Adrenal gland (tissue), 19 donors: ENCODE measurements at places on chromosomes 3 and 15. TPM values are rescaled to one million over a fixed set of nuclear protein-coding genes. Genes with fewer than 3 reads are reported as not detected.

- no peaks in the 10 kb centered on the region for H3K27me3 ChIP-seq
- H3K27ac ChIP-seq, result peak overlapping the region; percentile 93
- H3K4me1 ChIP-seq, result peaks cover 43% of the 10 kb centered on the region
- DNase-seq, result no peak
These were observed 612 bp downstream of the UBA5 start for GRCh38 chr3:132660811-132661070.

The SCAMP5 gene
- 28.7 TPM for total RNA-seq

The MTHFS gene
- total RNA-seq, result 59.3 TPM

DNA sequence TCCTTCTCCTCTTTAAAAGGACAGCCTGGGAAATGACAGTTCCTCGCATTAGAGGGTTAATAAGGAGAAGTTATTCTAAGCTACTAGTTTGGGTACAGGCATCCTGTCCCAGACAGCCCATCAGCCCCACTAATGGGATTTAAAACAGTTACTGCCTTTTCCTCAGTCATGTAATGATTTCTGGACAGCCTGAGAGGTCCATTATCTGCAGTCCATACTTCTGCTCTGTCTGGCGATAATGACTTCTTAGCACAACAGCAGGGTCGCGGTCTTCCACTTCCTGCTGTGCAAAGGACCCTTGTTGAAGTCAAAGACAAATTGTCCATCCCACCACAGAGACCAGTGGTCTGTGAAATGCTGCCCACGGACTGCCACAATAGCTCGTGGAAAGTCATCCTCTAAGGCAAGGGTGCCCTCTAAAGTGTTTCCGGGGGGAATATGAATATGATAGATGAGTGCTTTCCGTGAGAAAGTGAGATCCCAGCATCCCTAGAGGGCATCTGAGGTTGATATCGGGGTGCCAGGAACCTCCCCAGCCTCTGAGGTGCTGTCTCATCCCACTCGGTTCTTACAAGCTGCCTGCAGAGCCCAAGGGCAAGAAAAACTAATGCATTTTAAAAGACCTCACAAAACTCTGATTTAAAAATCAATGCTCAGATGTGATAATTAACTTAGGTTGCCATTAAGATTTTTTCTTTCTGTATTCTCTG is 100.7 kb downstream of the SHOX2 start:
- no peaks in the 10 kb centered on the region for H3K36me3 ChIP-seq
- H3K27me3 ChIP-seq, result no peaks in the 10 kb centered on the region
- DNase-seq, result no peak
- H3K4me1 ChIP-seq, result no peaks in the 10 kb centered on the region
- H3K4me3 ChIP-seq, result no peak overlapping the region
- no peak overlapping the region for H3K27ac ChIP-seq

The GOLGA8G gene
- not detected for total RNA-seq

DNA sequence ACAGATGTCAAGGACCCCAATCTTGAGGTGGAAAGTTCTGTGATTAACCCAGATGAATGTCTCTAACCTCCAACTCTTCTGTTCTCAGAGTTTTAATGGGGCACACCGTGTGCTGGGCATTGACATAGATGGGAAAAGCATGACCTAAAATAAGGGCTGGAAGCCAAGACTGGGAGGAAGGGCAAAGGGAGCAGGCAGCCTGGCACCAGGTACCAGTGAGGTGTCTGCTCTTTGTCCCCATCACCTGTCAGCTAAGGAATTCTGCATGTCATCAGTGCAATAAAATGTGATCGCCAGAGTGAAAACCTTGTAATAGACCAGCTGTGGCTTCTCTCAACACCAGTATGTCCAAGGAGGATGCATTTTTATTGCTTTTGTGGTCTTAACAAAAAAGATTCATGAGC is 143.5 kb upstream of the TPM1 start:
- no peak overlapping the region for H3K4me3 ChIP-seq
- no peaks in the 10 kb centered on the region for H3K36me3 ChIP-seq
- H3K27me3 ChIP-seq, result no peaks in the 10 kb centered on the region

The EXD1 gene
- not detected for total RNA-seq

GRCh38 chr3:54665016-54665600 is 262.8 kb downstream of the LRTM1 start:
- no peaks in the 10 kb centered on the region for H3K4me1 ChIP-seq
- no peaks in the 10 kb centered on the region for H3K36me3 ChIP-seq
- DNase-seq, result no peak
- no peak overlapping the region for H3K4me3 ChIP-seq

The LRRC15 gene
- 0.10 TPM for total RNA-seq

The TBC1D23 gene
- 112 TPM for total RNA-seq

The TGM5 gene
- not detected for total RNA-seq

- H3K27ac ChIP-seq, result no peak overlapping the region
- H3K27me3 ChIP-seq, result no peaks in the 10 kb centered on the region
- no peak for DNase-seq
- H3K4me1 ChIP-seq, result no peaks in the 10 kb centered on the region
- no peak overlapping the region for H3K4me3 ChIP-seq
These were observed 301.1 kb downstream of the DIPK2A start for GRCh38 chr3:144272680-144273079.

DNA sequence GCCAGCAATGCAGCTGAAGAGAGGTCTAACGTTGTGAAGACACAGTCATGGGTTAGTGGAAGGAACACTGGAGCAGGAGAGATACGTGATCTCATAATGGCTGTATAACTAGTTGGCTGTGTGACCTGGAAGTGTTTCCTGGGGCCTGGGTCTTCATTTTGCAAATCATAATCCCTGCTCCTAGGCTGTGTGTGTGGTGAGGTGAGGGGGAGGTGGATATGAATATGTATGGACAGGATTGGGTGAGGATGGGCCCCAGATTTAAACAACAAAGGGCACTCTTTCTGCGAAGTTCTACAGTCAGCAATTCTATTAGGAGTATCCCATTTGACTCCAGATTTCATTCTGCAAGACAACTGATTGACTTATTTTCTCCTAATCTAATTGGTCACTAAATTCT is 41.3 kb downstream of the ANKRD28 start:
- H3K4me1 ChIP-seq, result no peaks in the 10 kb centered on the region
- H3K27ac ChIP-seq, result no peak overlapping the region
- H3K4me3 ChIP-seq, result no peak overlapping the region
- H3K36me3 ChIP-seq, result no peaks in the 10 kb centered on the region
- no peak for DNase-seq

The ADAMTS9 gene
- 16.7 TPM for total RNA-seq

DNA sequence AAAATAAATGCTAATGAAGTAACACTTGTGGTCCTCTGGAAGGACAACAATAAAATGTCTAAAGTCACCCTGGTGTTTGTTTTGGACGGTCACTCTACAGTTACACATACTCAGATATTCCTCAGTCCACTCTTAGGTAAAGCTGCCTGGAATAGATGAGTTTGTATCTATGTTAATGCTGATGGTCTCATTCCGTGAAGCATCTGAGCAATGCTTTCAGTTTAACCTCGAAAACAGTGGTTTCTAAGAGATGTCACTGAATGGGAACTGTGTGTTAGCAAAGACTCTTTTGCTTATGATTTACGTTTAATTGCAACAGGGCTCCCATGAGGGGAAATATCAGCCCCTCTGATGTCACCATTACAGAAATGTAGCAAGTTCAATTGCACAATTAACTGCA is 49.1 kb downstream of the FBN1 start:
- no peak overlapping the region for H3K27ac ChIP-seq
- no peak for DNase-seq
- H3K27me3 ChIP-seq, result no peaks in the 10 kb centered on the region
- no peaks in the 10 kb centered on the region for H3K36me3 ChIP-seq
- H3K4me3 ChIP-seq, result no peak overlapping the region

The A4GNT gene
- not detected for total RNA-seq

DNA sequence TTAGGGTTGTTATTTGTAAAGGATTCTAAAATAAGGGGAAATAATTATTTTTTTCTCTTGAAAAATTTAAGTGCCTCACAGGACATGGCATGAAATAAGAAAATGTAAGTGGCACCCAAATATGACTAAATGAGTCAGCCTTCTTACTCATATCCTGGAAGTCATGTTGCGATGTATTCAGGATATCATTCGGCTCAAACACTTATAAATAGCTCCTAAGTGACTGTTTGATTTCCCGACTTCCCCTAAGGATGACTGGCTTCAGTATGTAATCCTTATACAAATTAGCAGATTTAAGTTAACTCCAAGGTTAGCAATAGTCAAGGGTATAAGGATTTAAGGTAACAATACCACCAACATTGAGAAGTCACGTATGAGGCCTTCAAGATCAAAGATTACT is 57.3 kb upstream of the OSTN start:
- H3K27me3 ChIP-seq, result no peaks in the 10 kb centered on the region
- no peaks in the 10 kb centered on the region for H3K36me3 ChIP-seq
- no peak overlapping the region for H3K4me3 ChIP-seq
- DNase-seq, result no peak
- H3K27ac ChIP-seq, result no peak overlapping the region
- H3K4me1 ChIP-seq, result no peaks in the 10 kb centered on the region

DNA sequence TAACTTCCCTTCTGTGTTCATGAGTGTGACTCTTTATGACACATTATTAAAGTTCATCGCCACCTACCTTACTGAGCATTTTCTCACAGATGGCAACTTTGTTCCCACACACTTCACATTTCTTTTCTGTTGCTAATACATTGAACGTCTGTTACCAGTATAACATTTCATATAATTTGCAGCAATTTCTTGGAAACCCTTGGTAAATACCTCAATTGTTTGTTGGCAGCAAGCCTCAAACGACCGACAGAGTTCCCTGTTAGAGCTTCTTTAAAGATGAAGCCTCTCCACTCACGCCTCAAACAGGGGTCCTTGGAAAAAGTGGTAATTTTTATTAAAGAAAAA is 3.2 kb upstream of the CHSY1 start:
- H3K4me3 ChIP-seq, result no peak overlapping the region
- no peak for DNase-seq
- no peak overlapping the region for H3K27ac ChIP-seq
- peaks cover 4% of the 10 kb centered on the region for H3K4me1 ChIP-seq
- no peaks in the 10 kb centered on the region for H3K36me3 ChIP-seq
- no peaks in the 10 kb centered on the region for H3K27me3 ChIP-seq

GRCh38 chr3:188727052-188727451 is 444.7 kb upstream of the TPRG1 start:
- no peaks in the 10 kb centered on the region for H3K4me1 ChIP-seq
- H3K27ac ChIP-seq, result no peak overlapping the region
- no peak overlapping the region for H3K4me3 ChIP-seq
- H3K27me3 ChIP-seq, result no peaks in the 10 kb centered on the region
- no peaks in the 10 kb centered on the region for H3K36me3 ChIP-seq

- DNase-seq, result no peak
- no peak overlapping the region for H3K27ac ChIP-seq
- H3K4me3 ChIP-seq, result no peak overlapping the region
- no peaks in the 10 kb centered on the region for H3K27me3 ChIP-seq
- no peaks in the 10 kb centered on the region for H3K4me1 ChIP-seq
These were observed 58.1 kb downstream of the NGLY1 start for GRCh38 chr3:25724948-25725645.

GRCh38 chr3:55782351-55782750 is 295.2 kb upstream of the WNT5A start:
- H3K27me3 ChIP-seq, result no peaks in the 10 kb centered on the region
- no peak for DNase-seq
- H3K36me3 ChIP-seq, result no peaks in the 10 kb centered on the region
- no peaks in the 10 kb centered on the region for H3K4me1 ChIP-seq

DNA sequence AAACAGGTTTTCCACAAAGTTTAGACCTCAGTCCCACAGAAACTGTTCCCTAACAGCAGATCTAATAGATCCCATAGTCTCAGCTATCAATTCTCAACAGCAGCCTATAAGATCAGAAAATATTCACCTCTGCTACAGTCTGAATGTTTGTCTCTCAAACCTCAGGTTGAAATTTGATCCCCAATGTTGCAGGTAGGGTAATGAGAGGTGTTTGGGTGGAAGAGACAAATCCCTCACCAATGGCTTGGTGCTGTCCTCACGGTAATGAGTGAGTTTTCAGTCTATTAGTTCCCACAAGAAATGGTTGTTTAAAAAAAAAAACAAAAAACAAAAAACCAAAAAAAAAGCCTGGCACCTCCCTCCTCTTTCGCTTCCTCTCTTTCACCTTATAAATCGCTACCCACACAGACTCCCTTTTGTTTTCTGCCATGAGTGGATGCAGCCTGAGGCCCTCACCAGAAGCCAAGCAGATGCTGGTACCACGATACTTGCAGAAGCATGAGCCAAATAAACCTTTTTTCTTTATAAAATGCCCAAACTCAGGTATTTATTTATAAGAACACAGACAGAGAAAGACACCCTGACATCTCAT is 14.2 kb downstream of the ZNF280D start:
- H3K4me1 ChIP-seq, result no peaks in the 10 kb centered on the region
- no peak overlapping the region for H3K27ac ChIP-seq
- DNase-seq, result no peak
- no peaks in the 10 kb centered on the region for H3K36me3 ChIP-seq
- H3K4me3 ChIP-seq, result no peak overlapping the region

DNA sequence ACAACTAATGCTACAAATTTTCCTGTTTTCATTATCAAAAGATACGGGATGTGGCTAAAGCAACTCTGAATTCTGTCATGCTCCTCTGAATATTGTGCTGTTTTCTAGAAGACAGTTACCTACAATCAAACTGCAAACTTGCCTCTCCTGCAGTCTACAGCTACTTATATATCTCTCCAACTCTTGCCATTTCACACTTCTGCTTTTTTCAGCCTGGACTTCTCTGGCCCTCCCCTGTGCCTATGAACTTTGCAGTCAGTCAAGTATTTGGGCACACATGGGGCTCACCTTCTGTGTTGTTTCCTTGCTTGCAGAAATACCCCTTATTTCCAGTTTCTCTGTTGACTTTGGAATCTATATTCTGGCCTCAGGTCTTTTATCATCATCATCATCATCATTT is 575.6 kb downstream of the GRM7 start:
- H3K4me1 ChIP-seq, result no peaks in the 10 kb centered on the region
- H3K4me3 ChIP-seq, result no peak overlapping the region
- H3K27me3 ChIP-seq, result no peaks in the 10 kb centered on the region
- DNase-seq, result no peak

The GP5 gene
- not detected for total RNA-seq

DNA sequence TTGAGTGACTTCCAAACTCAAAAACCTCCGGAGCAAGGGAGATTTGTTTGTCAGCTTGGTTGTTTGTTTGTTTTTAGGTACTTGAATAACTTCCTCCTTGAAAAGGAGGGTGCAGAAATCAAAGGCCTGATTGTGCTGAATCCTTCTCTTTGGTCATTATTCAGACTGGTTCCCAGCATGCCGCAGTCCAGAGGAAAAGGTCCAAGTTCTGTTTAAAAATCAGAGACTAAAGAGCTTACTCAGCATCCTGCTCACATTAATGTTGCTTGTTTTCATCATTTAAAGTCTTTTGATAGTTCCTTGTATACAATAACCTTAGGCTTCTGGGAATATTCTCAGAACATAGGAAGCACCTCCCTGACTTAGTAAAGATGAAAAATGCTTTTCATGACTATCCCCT is 982 bp upstream of the SCG3 start:
- no peak for DNase-seq
- H3K4me1 ChIP-seq, result peaks cover 7% of the 10 kb centered on the region
- H3K4me3 ChIP-seq, result no peak overlapping the region
- no peak overlapping the region for H3K27ac ChIP-seq
- H3K36me3 ChIP-seq, result no peaks in the 10 kb centered on the region
- H3K27me3 ChIP-seq, result peaks cover 12% of the 10 kb centered on the region

The SRGAP3 gene
- total RNA-seq, result 26.5 TPM

GRCh38 chr15:81752546-81752942 is 293.3 kb downstream of the MEX3B start:
- H3K27ac ChIP-seq, result no peak overlapping the region
- peaks cover 11% of the 10 kb centered on the region for H3K27me3 ChIP-seq
- no peaks in the 10 kb centered on the region for H3K4me1 ChIP-seq
- no peak overlapping the region for H3K4me3 ChIP-seq
- H3K36me3 ChIP-seq, result no peaks in the 10 kb centered on the region

The IRAK2 gene
- 5.8 TPM for total RNA-seq

The LRTM1 gene
- not detected for total RNA-seq
